ENCODE measurements at places on chromosomes 1 and 21. TPM values are rescaled to one million over a fixed set of nuclear protein-coding genes. Genes with fewer than 3 reads are reported as not detected.

Gene COL8A2
- not detected for total RNA-seq

Gene OR6N1
- not detected for total RNA-seq

Gene BEST4
- 0.42 TPM for total RNA-seq

DNA sequence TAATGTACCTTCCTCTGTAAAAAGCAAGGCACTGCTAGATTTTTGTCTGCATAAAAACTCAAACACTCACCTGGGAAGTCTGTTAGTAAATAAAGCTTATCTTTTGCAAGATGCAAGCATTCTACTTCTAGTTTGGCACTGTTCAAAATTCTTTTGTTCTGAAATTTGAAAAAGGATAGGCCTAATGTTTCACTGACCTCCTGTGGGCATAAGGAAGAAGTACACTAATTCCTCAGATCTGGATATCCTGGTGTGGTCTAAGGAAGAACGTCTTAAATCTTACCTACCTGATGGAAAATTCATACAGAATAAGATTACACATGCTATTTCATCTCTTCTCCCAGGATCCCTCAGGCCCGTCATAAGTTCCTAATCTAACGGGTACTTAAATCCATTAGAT is 93.5 kb upstream of the CAMK1G start:
- H3K4me1 ChIP-seq: no peaks in the 10 kb centered on the region
- peaks cover 4% of the 10 kb centered on the region for H3K27me3 ChIP-seq
- no peak for DNase-seq
- H3K27ac ChIP-seq: no peak overlapping the region

GRCh38 chr21:26539566-26539965 is 33.5 kb downstream of the CYYR1 start:
- DNase-seq: no peak
- peaks cover 2% of the 10 kb centered on the region for H3K27me3 ChIP-seq
- no peak overlapping the region for H3K27ac ChIP-seq
- H3K4me1 ChIP-seq: no peaks in the 10 kb centered on the region
- no peak overlapping the region for H3K4me3 ChIP-seq
- H3K36me3 ChIP-seq: no peaks in the 10 kb centered on the region

DNA sequence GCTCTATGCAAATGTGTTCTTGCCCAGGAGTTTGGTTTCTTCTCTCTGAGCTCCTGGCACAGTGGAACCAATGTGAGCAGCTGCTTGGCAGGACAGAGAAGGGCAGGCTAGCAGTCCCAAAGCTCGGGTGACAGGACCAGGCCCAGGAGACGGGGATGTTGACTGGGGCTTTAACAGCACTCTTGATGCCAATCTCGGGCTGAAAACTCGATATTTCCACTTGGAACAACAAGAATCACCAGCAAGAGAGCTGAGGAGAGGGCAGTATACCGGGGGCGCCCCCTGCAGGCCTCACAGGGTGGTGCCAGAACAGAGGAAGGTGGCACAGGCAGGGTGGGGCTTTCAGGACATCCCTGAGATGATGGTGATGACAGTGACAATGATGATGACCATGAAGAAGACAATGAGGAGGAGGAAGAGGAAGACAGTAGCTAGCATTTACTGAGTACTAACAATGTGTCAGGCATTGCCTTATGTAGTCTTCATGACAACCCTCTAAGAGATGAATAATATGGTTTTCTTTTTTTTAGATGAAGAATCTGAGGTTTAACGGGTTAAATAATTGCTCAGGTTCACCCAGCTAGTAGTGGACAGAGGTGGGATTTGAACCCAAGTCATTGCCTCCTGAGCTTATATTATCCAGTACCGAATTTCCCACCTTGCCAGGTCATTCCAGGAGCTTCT is 2.7 kb upstream of the KCNJ9 start:
- DNase-seq: peak; percentile 65
- H3K4me3 ChIP-seq: no peak overlapping the region

Gene OVAAL
- not detected for total RNA-seq

DNA sequence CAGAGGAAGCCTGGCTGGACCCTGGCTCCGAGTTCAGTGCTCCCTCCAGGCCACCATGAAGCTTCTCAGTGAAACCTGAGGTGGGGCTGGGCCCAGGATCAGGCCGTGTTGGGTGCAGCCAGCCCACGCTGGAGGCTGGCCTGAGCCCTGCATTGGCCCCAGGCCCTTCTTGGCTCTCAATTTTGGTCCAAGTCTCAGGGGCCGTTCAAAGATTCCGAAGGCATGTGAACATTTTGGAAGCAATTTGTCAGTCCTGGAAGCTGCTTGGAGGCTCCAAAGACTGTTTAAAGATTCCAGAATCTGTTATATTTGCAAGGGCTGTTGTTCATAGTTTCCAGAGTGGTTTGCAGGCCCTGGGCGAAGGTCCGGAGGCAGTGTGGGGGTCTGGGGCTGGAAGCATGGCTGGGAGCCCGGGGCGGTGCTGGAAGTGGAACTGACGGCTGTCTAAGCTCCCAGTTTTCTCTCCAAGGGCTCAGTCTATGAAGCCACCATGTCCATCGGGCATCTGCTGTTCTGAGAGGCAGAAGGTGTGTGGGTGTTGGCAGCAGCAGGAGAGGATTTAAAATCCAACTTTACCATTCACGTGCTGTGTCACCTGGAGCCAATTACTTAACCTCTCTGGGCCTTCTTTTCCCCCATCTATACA is 104.9 kb downstream of the EPHB2 start:
- no peaks in the 10 kb centered on the region for H3K27me3 ChIP-seq
- no peaks in the 10 kb centered on the region for H3K4me1 ChIP-seq
- no peak overlapping the region for H3K4me3 ChIP-seq
- H3K27ac ChIP-seq: no peak overlapping the region
- no peak for DNase-seq

- no peaks in the 10 kb centered on the region for H3K36me3 ChIP-seq
- DNase-seq: no peak
- no peaks in the 10 kb centered on the region for H3K4me1 ChIP-seq
- no peak overlapping the region for H3K4me3 ChIP-seq
- H3K27ac ChIP-seq: no peak overlapping the region
These were observed 46.5 kb downstream of the TP73 start for GRCh38 chr1:3698660-3699408.

Gene ARTN
- total RNA-seq: 0.52 TPM

GRCh38 chr1:54604051-54604450 is 19.3 kb downstream of the FAM151A start:
- no peaks in the 10 kb centered on the region for H3K36me3 ChIP-seq
- no peak overlapping the region for H3K4me3 ChIP-seq
- H3K4me1 ChIP-seq: peaks cover 14% of the 10 kb centered on the region
- H3K27ac ChIP-seq: peak overlapping the region; percentile 68
- DNase-seq: no peak

DNA sequence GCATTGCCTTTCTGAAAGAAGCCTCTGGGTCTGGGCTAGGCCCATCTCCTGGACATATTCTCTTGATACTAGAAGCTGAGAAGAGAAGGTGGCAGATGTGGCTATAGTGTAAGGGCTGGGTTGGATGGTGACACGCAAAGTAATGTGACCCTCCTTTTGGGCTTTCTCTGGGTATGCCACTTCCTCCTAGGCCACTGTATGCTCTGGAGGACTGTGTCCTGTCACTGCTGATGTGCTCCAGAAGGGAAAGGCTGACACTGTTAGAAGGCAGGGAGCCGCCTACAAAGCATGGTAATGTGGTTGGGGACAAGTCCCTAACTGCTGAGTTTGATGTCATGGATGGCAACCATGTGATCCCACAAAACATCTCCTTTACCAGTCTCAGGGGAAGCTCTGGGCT is 112.1 kb downstream of the BCAR3 start:
- DNase-seq: no peak
- no peaks in the 10 kb centered on the region for H3K27me3 ChIP-seq
- no peak overlapping the region for H3K27ac ChIP-seq
- no peaks in the 10 kb centered on the region for H3K36me3 ChIP-seq
- no peaks in the 10 kb centered on the region for H3K4me1 ChIP-seq

- H3K27ac ChIP-seq: no peak overlapping the region
- DNase-seq: no peak
- no peaks in the 10 kb centered on the region for H3K27me3 ChIP-seq
- H3K36me3 ChIP-seq: no peaks in the 10 kb centered on the region
These were observed 8.9 kb downstream of the COL9A2 start for GRCh38 chr1:40308036-40308727.

DNA sequence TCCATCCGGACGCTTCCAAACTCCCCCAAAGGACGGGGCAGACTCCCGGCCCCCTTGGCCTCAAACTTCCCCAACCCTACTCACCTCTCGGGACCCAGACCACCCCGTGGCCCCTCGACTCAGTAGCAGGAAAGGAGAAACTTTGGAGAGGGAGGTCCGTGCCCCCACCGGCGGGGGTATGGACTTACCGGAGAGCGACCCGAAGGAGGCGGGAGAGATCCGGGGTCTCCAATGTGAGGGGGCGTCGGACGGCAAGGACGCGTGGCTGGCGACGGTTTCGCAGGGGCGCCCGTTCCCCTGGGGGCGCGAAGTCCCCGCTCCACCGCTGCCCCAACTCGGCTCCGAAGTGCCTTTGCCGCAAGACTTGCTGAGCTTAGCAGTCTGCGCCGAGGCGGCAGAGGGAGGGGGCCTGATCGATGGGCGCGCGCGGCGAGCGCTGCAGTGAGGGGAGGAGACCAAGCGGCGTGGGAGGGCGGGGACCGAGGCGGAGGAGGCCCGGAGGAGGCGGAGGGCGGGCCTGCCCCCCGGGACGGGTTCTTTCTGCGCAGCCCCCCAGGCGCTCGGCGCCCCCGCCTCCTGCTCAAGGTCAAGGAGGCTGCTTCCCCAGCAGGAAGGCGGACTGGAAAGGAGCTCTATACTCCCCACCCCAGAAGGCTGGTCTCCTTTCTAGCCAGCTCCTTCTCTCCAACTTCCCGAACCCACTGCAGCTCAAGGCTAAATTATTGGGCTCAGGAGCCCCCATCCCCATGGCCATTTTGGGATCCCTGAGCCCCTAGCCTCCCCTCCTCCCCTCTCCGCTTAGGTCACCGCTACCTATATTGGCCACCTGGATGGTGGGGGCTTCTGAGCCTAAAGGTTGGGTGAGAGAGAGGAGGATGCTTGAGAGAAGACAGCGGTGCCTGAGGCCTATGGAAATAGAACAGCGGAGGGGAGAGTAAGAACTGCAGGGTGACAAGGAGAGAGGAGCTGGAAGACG is at the start of gene SYT2:
Gene SYT2 (minus strand): TSS at position 385 of the 976 bp plus-strand sequence. CDS start 104,682 bp downstream, outside the sequence.
- H3K4me1 ChIP-seq: no peaks in the 10 kb centered on the region
- peaks cover 77% of the 10 kb centered on the region for H3K27me3 ChIP-seq
- no peak within 1 kb of the TSS for H3K4me3 ChIP-seq

- H3K36me3 ChIP-seq: no peaks in the 10 kb centered on the region
- no peak overlapping the region for H3K4me3 ChIP-seq
- H3K4me1 ChIP-seq: no peaks in the 10 kb centered on the region
- no peak overlapping the region for H3K27ac ChIP-seq
- peaks cover 10% of the 10 kb centered on the region for H3K27me3 ChIP-seq
- DNase-seq: no peak
These were observed 77.2 kb downstream of the DDAH1 start for GRCh38 chr1:85387781-85388180.

DNA sequence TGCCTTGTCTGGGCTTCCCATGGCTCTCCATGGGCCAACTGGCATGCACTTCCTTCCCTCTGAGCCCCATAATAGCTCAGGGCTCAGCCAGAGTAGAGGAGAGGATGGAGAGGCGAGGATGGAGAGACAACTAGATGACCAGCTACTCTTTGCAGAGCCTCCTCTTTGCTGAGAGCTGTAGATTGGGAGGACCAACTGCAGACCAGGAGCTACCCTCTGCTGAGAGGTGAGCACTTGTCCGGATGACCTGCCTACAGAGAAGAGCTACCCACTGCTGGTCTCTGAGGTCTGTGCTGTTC is 58.0 kb upstream of the ETV3 start:
- DNase-seq: no peak
- no peaks in the 10 kb centered on the region for H3K36me3 ChIP-seq
- no peak overlapping the region for H3K4me3 ChIP-seq
- H3K4me1 ChIP-seq: no peaks in the 10 kb centered on the region
- peaks cover 31% of the 10 kb centered on the region for H3K27me3 ChIP-seq

DNA sequence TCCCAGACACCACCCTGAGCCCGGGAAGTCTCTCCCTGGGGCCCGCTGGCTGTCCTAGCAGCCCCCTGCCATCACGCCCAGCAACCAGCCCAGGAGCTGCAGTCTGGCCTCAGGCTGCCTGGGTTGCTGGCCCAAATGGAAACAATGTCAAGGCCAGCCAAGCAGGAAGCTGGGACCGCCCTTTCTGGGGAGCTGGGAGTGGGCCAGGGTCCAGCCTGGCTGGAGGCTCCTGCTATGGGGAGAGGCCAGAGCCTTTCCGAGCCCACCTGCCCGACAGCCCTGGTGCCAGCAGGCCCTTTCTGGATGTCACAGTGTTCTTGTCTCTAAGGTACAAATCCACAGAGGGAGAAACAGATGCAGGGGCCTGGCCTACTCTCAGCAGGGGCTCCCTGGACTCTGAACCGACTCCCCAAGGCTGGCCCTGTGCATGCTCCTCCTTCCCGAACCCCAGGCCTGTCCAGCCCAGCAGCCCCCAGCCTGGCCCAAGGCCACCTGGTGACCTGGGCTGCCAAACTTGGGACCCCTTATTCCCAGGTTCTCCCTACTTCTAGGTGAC is 1.2 kb upstream of the MMEL1 start:
- peaks cover 14% of the 10 kb centered on the region for H3K27me3 ChIP-seq
- DNase-seq: no peak
- H3K4me1 ChIP-seq: no peaks in the 10 kb centered on the region
- H3K4me3 ChIP-seq: no peak overlapping the region

Gene UBL4B
- not detected for total RNA-seq

Gene CD1B
- not detected for total RNA-seq

- H3K36me3 ChIP-seq: peaks cover 5% of the 10 kb centered on the region
- no peak for DNase-seq
- H3K27me3 ChIP-seq: peaks cover 12% of the 10 kb centered on the region
- no peak overlapping the region for H3K27ac ChIP-seq
- H3K4me1 ChIP-seq: peaks cover 34% of the 10 kb centered on the region
These were observed 67.2 kb upstream of the SELENON start for GRCh38 chr1:25732821-25733220.

- H3K36me3 ChIP-seq: peaks cover 47% of the 10 kb centered on the region
- no peak for DNase-seq
- H3K4me1 ChIP-seq: peaks cover 12% of the 10 kb centered on the region
- H3K27ac ChIP-seq: no peak overlapping the region
These were observed 8.0 kb downstream of the MED8 start for GRCh38 chr1:43381612-43382011.

Gene LRRC38
- total RNA-seq: not detected

- H3K36me3 ChIP-seq: no peaks in the 10 kb centered on the region
- no peak for DNase-seq
- no peak overlapping the region for H3K27ac ChIP-seq
These were observed 104.3 kb upstream of the ADAR start for GRCh38 chr1:154712166-154712810.

- H3K36me3 ChIP-seq: no peaks in the 10 kb centered on the region
- no peak overlapping the region for H3K27ac ChIP-seq
- no peak for DNase-seq
- no peaks in the 10 kb centered on the region for H3K4me1 ChIP-seq
- no peaks in the 10 kb centered on the region for H3K27me3 ChIP-seq
These were observed 84.2 kb downstream of the PCP4 start for GRCh38 chr21:39951183-39952101.
